Left renal pelvis (tissue), 4 donors: ENCODE measurements at places on chromosomes 13 and 19.

GRCh38 chr19:17025991-17026658, 485 bp downstream of the CPAMD8 start:
- no peak for DNase-seq

GRCh38 chr19:42079276-42079669, 3.3 kb downstream of the ZNF574 start:
- no peak for DNase-seq

DNA sequence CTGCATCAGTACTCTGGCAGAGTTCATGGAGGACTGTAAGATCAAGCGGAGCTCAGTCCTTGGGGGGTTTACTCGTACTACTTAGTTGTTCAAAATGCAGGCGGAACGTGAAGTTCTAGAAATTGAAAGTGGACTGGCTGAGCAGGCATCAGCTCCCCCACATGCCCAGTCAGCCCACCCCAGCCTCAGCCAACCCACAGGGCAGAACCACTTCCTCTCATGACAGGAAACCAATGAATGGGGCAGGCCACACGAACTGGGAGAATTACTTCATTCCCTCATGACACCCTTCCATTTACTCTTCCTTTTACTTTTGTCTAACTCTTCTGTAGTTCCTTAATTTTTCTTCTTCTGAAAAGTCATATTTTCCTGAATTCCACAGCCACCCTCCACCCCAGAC, 71.9 kb downstream of the FLT1 start:
- DNase-seq, result no peak

DNA sequence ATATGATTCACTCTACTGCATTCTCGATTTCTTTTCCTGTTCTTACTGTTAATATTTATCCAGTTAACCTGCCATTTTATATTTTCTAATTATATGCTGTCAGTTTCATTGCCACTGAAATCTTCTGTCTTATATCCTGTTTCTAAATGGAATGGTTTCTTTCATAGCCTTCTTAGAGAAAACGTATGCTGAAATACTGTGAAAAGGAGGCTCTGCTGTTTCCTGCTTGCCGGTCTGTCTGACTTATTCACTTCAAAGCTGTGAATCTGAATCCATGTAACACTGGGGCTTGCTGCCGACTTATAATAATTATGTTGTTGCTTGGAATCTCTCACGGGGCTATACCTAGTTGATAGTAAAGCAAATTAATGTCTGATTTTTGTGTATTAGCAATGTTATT, 80.0 kb downstream of the GPR12 start:
- no peak for DNase-seq

DNA sequence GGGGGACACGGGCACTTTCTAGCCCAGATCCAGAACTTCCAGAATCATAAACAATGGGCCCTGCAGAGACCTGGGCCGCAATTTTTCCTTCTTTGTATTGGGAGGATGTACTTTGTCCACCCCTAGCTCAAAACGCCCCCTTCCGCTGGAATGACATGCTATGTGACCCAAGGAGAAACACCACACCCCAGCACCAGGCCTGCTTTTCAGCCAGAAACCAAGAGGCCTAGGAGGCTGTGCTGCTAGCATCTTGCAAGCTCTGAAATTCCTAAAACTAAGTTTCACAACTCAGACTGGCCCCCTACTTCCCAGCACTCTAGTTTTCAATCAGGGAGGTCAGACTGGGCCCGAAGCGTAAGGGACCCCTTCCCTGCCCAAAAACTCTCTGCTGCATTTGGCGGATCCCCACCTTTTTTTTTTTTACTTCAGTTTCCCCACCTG, 538 bp downstream of the LSM4 start:
- DNase-seq, result no peak

DNA sequence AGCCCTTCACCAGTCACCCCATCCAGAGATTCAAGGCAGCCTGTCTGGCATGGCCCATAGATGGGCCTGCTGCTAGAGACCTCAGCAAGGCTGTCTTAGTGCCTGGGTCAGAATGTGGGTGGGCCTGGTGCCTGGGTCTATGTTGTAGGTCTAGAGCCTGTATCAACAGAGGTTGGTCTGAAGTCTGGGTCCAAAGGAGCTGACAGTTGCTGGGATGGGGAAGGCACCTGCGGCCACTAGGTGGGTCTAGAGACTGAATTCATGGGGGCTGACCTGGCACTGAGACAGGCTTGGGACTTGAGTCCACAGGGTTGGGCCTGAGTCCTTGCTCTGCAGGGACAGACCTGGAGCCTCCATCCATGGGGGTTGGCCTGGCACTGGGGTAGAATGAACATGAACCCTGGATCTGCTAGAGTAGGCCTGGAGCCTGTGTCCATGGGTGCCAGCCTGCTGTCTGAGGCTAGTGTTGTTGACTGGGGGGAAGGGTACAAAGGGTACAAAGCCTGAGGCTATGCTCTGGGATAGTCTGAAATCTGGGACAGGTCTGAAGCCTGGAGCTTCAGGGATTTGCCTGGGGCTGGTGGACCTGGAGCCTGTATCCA, 516.8 kb downstream of the OLFM4 start:
- no peak for DNase-seq

DNA sequence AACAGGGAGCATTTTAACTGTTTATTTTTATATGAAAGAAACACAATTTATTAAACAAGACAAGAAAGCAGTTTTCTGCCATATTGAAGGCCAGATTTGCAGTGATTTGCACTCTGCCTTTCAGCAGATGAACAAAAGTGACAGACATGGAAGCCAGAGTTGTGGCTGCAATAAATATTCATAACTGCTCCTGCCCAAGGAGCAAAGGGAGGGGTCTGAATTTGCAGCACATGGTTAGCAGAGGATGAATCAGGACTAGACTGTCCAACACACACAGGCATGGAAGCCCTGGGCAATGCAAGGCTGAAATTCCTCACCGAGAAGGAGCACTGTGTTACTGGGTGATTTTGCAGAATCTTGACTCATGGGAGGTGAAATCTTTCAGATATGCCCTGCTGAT, 418.2 kb downstream of the DCT start:
- DNase-seq, result no peak

DNA sequence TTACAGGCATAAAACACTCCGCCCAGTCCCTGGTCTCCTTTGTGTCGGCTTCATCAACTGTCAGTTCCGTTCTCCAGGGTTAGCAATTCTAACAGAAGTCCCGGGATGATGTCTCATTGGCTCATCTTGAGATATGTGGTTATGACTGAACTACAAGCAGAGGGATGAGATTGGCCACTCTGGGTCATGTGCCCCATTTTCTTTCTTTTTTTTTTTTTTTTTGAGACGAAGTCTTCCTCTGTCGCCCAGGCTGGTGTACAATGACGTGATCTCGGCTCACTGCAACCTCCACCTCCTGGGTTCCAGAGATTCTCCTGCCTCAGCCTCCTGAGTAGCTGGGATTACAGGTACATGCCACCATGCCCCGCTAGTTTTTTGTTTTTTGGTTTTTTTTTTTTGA, 95.4 kb upstream of the MRI1 start:
- no peak for DNase-seq

GRCh38 chr19:49869009-49869483, 1.7 kb upstream of the PNKP start:
- DNase-seq, result no peak

DNA sequence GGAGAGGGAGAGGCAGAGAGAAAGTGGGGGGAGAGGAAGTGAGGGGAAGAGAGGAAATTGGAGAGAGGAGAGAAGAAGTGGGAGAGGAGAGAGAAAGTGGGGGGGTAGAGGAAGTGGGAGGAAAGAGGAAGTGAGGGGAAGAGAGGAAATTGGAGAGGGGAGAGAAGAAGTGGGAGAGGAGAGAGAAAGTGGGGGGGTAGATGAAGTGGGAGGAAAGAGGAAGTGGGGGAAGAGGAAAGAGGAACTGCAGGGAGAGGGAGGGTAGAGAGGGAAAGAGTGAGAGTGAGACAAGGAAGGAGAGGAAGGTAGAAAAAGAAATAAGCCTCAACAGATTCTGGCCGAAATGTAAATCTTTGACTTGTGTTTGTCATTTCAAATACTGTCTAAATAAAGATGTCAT, 146.6 kb downstream of the KLF12 start:
- DNase-seq, result no peak

DNA sequence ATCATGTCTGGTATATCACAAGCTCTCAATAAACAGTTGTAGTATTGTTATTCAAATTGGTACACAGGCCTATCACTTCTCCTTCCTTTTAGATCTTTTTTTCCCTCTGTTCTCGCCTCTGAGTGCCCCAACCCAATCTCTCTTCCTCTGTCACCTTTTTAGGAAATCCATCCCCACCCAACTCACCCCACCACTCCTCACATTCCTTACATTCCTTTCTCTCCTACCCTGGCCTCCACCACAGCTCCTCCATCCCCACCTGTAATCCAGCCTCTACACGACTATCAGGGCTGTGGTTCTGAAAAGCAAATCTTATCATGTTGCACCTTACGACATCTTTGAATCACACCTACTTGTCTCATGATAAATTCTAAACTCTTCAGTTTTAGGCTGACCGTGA, 545.4 kb upstream of the GPC6 start:
- DNase-seq, result no peak

- DNase-seq, result no peak
These were observed 15.1 kb downstream of the PRAM1 start for GRCh38 chr19:8487137-8487851.

GRCh38 chr19:44742330-44743061, 6.0 kb upstream of the BCL3 start:
- no peak for DNase-seq

DNA sequence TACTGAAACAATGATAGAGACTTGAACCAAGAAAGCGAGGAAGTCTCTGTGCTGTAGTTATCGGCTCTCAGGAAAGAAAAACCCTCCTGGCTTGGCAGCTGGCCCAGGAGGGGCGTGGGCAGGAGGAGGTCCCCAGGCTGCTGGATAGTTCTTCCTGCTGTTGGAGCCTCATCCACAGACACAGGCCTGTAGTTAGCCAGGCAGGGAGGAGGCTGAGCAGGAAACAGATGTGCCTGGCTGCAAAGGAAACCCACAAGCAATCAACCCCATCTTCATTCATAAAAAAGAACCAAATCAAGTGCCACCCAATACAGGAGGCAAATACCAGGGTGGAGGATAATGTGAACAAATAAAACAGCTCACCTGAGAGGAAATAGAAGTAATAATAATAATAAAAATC, 86.2 kb downstream of the IRS2 start:
- DNase-seq, result peak; percentile 32

GRCh38 chr13:24230428-24231072, 70.0 kb downstream of the SPATA13 start:
- no peak for DNase-seq

GRCh38 chr19:4583961-4584669, 24.6 kb upstream of the SEMA6B start:
- DNase-seq, result no peak

GRCh38 chr19:16359964-16360363, 35.3 kb downstream of the KLF2 start:
- DNase-seq, result no peak

- DNase-seq, result no peak
These were observed 185.2 kb downstream of the KLF12 start for GRCh38 chr13:73948848-73949529.

- no peak for DNase-seq
These were observed 911.3 kb upstream of the GPC6 start for GRCh38 chr13:92315265-92315664.

DNA sequence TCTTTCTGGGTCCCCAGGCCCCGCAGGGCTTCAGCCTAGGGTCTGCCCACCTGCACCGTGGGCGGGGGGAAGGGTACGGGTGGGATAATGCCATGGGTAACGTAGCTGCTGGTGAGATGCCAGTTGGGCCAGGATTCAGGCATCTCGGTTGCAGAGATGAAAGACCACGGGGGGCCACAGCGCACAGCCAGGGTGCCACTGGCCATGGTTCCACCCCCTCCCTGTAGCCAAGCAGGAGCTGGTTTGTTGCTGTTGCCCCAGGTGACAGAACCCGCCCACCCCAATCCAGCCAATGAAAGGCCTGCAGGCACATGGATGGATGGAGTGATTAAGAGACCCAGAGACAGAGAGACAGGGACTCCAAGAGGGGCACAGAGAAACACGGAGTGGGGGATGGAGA, 1.0 kb upstream of the CGB7 start:
- DNase-seq, result no peak

- no peak for DNase-seq
These were observed 185.8 kb downstream of the OLFM4 start for GRCh38 chr13:53214433-53214832.

- peak; percentile 17 for DNase-seq
These were observed 1070.6 kb downstream of the PCDH9 start for GRCh38 chr13:66159511-66159910.

DNA sequence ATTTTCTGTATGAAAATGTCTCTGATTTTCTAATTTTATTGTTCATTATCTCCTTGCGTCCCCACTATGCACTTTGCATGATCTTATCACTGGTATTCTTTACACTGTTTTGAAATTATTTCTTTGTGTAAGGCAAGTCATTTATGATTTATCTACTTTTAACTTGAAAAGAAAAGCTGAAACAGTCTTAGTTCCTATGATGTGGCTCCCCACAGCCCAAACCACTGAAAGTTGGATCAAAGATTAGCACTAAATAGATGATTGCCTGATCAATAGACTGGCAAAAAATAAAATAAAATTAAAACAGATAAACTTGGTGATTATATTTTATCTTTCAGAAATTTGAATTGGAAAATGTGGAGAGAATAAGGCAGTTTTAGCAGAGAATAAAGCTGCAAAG, 1101.9 kb downstream of the PCDH9 start:
- DNase-seq, result no peak

DNA sequence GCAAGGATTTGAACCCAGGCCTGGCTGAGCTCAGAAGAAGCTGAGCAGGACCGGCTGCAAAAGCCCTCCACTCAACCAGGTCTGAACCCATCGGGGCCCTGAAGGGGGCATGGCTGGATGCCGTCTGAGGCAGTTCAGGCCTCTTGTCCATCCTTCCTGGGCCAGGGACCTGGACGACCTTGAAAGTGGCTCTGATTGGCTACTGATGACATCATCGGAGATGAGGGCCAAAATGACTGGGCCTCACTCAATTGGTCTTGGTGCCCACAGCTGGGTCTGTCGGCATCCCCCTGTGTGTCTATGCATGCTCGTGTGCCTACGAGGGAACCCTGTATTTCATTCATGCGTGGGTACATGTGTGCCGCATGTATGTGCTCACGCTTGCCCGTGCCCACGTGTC, 71.8 kb downstream of the PTPRS start:
- no peak for DNase-seq

GRCh38 chr13:100722517-100722916, 47.9 kb upstream of the TMTC4 start:
- DNase-seq, result no peak

DNA sequence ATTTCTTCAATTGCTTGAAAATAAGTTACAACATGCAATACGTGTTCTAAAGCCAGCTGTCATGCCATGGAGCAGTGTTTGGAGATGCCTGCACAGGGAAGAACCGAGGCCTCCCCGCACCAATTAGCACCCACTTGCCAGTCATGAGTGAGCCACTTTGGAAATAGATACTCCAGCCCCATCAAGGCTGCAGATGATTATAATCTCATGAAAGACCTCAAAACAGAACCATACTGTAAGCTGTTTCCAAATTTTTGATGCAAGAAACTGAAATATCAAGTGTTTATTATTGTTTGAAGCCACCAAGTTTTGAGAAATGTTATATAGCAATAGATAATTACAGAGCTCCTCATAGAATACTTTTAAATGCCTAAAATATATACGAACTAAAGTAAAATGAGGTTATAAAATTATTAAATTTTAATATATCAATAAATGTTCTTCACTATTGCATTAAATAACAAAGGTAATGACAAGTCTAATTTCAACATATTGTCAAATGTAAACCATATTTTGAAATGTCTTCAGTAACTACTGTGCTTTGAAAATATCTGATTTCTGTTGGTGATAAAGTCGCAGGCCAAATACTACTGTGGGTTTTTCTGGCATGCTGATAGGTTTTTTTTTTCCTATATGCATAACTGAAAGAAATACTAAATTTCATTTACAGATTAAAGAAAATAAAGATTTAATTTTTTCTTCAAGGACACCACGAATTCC, 43.0 kb downstream of the DIAPH3 start:
- no peak for DNase-seq
